ENCODE measurements at places on chromosomes 16 and 17. TPM values are rescaled to one million over a fixed set of nuclear protein-coding genes. Genes with fewer than 3 reads are reported as not detected.

DNA sequence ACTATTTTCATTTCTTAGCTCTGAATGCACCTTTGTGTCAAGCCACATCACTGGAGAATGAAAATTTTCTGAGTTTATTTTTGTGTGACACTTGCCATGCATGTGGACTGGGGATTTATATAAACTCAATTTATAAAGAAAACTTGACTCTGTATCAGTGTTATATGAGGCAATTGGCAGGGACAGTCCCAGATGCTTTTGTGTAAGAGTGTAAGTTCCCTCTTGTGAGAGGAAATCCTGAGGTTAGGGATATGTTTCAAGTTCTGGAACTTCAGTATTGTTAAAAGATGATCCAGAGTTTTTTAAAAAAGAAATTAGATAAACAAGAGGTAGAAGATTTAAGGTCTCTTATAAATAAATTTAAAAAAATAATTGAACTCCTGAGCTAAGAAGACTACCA lies 10.9 kb upstream of the CCL8 start:
- no peak for DNase-seq
- no peaks in the 10 kb centered on the region for H3K4me1 ChIP-seq
- no peak overlapping the region for H3K27ac ChIP-seq
- H3K27me3 ChIP-seq = peaks cover 7% of the 10 kb centered on the region
- no peak overlapping the region for H3K4me3 ChIP-seq

NPIPA2 gene
- 0.75 TPM for total RNA-seq

CD300LF gene
- total RNA-seq = 1.9 TPM

DNA sequence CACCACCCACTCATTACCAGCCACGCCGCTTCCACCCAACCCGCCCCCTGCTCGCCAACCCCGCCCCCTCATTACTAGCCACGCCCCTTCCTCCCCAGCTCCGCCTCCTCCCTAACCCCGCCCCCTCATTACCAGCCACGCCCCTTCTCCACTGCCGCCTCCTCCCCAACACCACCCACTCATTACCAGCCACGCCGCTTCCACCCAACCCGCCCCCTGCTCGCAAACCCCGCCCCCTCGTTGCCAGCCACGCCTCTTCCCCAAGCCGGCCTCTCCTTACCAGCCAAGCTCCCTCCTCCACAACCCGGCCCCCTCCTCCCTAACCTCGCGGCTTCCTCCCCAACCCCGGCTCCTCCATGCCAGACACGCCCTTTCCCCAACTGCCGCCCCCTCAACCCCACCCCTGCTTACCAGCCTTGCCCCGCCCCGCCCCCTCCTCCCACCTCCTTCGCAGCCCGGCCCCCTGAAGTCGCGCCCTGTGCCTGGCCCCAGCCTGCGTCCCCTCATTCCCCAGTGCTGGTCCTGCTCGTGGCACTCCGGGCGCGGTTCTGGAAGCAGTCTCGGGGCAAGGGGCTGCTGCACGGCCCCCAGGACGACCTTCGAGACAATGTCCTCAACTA lies 7.3 kb downstream of the SLC22A31 start:
- H3K27me3 ChIP-seq = no peaks in the 10 kb centered on the region
- no peak overlapping the region for H3K27ac ChIP-seq
- H3K36me3 ChIP-seq = no peaks in the 10 kb centered on the region
- H3K4me3 ChIP-seq = no peak overlapping the region
- H3K4me1 ChIP-seq = no peaks in the 10 kb centered on the region
- DNase-seq = no peak

CNGB1 gene
- total RNA-seq = under 0.01 TPM

DNA sequence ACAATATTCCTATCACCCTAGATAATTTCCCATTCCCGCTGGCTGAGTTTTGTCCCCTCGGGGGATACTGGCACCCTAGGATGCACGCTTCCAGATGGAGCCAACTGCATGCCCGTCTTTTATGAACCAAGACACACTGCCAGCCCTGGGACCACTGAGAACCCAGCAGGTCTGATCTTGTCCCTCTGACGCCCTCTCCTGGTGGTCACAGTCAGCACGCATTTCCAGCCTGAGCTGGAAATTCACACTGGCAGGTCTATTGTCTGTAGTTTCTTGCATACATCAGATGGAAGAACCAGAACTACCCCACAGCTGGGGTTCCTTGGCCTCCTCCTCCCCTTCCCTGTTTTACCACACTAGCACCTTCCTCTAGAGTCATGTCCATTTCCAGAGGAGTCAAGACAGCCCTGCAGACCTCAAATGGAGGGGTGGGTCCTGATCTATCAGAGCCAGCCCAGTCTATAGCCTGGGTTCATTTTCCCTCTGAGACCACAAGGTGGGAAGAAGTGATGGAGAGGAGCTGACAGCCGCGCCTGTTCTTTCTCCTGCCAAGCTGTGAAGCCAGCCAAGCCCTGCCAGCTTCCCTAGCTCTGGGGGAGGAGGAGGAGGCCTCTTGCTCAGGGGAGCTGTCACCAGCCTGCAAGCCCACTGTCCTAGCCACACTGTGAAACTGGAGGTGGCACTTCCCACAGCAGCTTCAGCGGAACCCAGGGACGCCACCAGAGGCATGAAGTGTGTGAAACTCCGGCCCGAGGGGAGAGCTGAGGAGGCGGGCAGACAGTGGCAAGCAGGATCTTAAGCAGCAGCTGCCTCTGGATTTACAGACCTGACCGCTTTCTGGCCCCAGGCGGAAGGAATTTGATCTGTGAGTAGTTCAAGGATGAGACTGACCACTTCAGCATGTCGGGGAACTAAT lies 29.3 kb downstream of the MXRA7 start:
- no peak overlapping the region for H3K4me3 ChIP-seq
- H3K27me3 ChIP-seq = no peaks in the 10 kb centered on the region
- H3K4me1 ChIP-seq = no peaks in the 10 kb centered on the region
- no peaks in the 10 kb centered on the region for H3K36me3 ChIP-seq
- peak; percentile 81 for DNase-seq

DNA sequence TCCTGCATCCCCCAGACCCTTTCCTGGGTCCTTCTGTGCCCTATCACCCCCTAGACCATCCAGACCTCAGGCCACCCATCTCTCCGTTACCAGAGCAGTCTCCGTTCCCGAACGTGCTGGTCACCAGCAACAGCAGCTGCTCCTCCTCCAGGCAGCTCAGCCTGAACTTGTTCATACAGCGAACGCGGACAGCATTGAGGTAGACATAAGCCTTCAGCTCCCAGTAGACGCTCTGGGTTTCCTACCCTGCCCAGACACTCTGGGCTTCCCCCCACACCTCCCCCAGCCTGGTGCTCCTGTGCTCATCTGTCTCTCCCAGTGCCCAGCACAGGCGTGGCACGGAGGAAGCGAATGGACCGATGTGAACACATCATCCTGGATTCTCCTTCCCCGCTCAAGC lies 41.6 kb upstream of the RNFT1 start:
- no peak for DNase-seq
- H3K27me3 ChIP-seq = no peaks in the 10 kb centered on the region
- no peak overlapping the region for H3K27ac ChIP-seq
- no peaks in the 10 kb centered on the region for H3K36me3 ChIP-seq

DNA sequence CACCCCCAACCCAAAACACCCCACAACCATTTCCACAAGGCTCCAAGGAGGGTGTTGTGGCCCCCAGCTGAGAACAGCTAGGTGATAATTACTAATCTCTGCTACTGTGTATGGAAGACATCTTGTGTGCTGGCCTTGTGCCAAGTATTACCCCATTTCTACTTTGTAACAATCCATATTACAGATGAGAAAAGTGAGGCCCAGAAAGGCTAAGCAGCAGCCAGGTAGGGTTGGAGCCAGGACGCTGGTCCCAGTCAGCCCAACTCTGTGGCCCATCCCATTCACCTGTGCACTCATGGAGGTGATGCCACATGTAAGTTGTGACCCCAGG lies 12.4 kb upstream of the PEMT start:
- H3K27ac ChIP-seq = no peak overlapping the region
- peaks cover 10% of the 10 kb centered on the region for H3K4me1 ChIP-seq
- no peaks in the 10 kb centered on the region for H3K36me3 ChIP-seq
- no peak for DNase-seq

- H3K4me3 ChIP-seq = no peak overlapping the region
- H3K4me1 ChIP-seq = no peaks in the 10 kb centered on the region
- no peaks in the 10 kb centered on the region for H3K36me3 ChIP-seq
- H3K27me3 ChIP-seq = no peaks in the 10 kb centered on the region
- DNase-seq = peak; percentile 47
Observed at GRCh38 chr17:78645421-78646295, 68.5 kb upstream of the DNAH17 start.

KRT20 gene
- not detected for total RNA-seq

KRTAP9-2 gene
- not detected for total RNA-seq

- no peak for DNase-seq
- H3K4me3 ChIP-seq = no peak overlapping the region
- no peak overlapping the region for H3K27ac ChIP-seq
- H3K27me3 ChIP-seq = peaks cover 24% of the 10 kb centered on the region
Observed at GRCh38 chr17:7707446-7707845, 2.4 kb downstream of the EFNB3 start.

- peaks cover 3% of the 10 kb centered on the region for H3K36me3 ChIP-seq
- H3K27me3 ChIP-seq = no peaks in the 10 kb centered on the region
- DNase-seq = no peak
- H3K4me3 ChIP-seq = no peak overlapping the region
- peaks cover 44% of the 10 kb centered on the region for H3K4me1 ChIP-seq
Observed at GRCh38 chr17:66230922-66231591, 1.8 kb upstream of the APOH start.

DNA sequence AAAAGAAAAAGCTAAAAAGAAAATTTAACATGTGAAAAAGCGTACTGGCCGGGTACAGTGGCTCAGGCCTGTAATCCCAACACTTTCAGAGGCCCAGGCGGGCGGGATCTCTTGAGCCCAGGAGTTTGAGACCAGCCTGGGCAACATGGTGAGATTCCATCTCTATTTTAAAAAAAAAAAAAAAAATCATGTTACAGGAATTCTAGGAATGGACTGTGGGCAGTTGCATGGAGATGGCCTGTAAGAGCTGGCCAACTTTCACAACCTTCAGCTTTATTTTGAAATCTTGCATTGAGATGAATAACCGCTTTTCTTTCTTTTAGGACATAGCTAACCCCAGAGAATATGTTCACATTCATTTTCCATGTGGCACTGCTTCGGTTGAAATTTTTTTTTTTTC lies 8.2 kb upstream of the CIAO3 start:
- no peak for DNase-seq
- no peaks in the 10 kb centered on the region for H3K27me3 ChIP-seq
- no peak overlapping the region for H3K27ac ChIP-seq
- no peaks in the 10 kb centered on the region for H3K36me3 ChIP-seq
- no peak overlapping the region for H3K4me3 ChIP-seq
- H3K4me1 ChIP-seq = no peaks in the 10 kb centered on the region

Data from liver (tissue), 10 donors.